ENCODE measurements at places on chromosomes 11 and 22.
A peak's percentile ranks its signal among the peaks of the same experiment; 100 is the strongest.

GRCh38 chr11:84648471-84648870, 978.7 kb downstream of the DLG2 start:
- DNase-seq = no peak

DNA sequence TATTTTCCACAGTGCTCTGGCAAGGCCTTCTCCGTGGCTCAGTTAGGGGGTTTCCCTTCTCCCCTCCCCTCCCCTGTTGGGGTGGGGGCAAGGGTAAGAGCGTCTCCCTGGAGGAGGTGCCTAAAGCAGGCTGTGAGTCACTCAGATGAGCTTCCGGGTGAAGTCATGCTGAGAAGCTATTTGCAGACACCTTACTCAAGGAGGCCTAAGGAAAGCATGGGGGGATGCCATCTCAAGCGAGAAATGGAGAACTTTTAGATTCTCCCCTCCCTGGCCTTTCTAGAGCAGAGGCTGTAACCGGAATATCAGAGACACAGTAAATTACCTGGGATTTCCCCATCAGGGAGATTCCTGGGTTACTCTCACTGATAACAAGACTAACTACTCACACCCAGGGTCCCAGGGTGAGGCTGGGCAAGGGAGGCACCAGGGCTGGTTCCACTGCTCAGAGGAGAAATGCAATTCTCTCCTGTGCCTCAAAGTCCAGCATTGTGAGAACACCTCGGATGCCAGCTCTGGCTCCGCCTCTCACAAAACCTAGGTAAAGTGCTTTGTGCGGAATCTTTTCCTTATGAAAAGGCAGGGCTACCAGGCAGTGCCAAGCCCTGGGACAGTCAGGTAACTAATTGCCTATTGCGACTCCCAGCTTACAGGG, 123.6 kb downstream of the ABTB2 start:
- DNase-seq = peak; percentile 59

DNA sequence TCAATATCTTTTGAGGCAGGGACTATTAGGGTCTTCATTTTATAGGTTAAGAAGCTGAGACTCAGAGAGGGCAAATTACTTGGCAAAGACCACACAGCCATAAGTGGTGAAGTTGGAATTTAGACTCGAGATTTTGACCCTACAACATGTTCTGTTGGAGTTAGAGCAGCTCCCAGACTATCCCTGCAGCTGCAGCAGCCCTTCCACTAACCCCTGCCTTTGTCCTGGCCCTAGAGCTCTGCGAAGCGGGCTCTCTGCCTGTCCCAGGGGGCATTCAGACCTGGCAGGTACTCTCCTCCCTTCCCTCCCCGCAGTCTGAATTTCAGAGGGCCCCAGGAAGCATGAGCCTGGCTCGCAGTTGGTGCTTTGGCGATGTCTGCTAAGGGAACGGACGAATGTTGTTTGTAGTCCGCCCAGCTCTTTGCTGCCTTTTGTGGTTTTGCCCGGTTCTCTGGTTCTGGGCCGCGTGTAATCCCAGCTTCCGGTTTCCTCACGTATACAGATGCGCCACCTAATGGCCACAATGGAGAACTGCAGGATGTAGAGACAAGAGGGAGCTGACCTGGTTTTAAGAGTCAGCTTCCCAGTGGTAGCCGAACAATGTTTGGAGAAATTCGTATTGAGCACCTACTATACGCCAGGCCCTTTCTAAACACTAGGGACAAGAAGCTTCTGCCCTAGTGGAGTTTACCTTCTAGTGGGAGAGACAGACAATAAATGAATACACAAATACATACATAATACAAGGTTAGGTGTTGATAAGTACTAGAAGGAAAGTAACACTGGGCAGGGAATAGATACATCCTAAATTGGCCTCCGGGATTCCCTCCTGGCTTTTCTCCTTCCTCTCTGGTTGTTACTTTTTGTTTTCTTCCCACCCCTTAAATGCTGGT, 125.2 kb downstream of the ST3GAL4 start:
- peak; percentile 89 for DNase-seq

DNA sequence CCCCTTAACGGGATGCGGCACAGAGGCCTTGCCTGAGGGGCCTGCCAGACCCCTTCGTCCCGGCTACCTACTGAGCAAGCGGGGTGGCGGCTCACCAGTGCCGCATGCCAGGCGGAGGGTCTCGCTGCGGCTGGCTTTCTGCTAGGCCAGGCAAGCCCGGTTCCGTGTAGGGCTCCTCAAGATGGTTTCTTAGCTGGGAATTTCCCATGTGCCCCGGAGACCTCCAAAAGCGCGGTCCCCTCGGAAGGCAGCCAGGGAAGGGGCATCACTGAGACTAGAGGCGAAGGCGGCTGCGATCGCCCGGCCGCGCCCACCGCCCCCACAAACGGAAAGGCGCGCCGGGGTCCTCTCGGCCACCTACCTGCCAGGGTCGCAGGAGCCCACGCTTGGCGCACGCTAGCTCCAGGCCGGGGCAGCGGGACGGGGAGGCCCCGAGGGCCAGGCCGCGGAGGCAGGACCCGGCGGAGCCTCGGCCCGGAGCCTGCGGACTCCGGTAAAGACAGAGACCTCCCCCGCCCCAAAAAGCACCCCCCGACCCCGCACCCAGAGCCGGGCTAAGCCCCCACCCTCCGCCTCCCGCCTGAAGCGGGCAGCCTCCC, 23.8 kb downstream of the MICAL3 start:
- no peak for DNase-seq

DNA sequence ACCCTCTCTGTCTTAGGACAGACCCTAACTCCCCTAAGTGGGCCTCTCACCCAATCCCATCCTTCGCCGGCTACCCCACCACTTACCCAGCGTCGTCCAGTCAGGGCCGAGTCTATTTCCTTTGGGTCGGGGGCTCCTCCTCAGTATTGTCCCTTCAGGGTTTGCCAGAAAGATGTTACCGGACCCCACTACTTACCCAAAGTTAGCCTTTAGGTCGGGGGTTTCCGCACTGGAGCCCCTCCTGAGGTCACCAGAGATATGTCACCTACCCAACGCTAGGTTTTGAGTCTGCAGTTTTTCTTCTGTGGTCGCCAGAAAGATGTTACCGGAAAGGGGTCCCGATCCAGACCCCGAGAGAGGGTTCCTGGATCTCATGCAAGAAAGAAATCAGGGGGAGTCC, 17.9 kb upstream of the B4GALNT4 start:
- no peak for DNase-seq

GRCh38 chr11:11965192-11965591, 43.2 kb downstream of the DKK3 start:
- no peak for DNase-seq

GRCh38 chr11:9755561-9756185, 91.8 kb downstream of the SWAP70 start:
- no peak for DNase-seq

DNA sequence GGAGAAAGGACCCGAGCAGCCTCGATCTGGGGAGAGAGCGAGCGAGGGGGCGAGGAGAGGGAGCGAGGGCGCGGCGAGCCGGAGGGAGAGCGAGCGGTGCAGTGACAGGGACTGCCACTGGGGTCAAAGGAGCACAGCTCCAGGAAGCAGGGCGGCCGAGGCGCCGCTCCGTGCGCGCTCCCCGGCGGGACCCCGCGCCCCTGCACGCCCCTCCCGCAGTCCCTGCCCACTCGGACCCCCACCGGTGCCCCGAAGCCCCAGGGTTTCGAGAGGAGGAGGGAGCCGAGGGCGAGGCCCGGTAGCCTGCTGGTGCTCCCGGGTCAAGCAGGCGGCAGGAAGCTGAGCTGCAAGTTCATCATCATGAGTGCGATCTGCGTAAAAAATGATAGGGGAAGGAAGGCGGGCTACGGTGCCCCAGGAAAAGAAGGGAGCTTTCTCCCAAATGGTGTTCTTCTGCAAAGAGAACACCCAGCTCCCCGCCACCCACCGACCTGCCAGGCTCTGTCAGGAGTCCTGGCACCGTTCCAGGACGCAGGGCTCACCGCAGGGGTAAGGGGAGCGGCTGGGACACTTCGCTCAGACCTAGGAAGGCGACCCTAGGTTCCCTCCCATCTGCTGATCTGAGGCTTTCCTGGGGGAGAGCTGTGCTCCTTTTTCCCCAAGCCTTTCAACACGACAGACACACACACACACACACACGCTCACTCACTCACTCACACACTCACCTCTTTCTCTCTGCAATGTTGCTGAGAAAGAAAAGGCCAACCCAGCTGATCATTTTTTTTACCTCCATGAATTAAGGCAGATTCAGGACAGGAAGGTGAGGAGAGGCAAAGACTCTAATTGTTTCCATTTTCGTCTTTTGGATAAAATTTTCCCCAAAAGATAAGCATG, at the start of gene MPPED2:
MPPED2 (minus strand) TSS at position 103 of the 894 bp plus-strand sequence. CDS start 5,980 bp downstream, outside the sequence.
- DNase-seq = peak; percentile 13

GRCh38 chr22:26194313-26194712, 25.1 kb downstream of the SEZ6L start:
- DNase-seq = no peak

DNA sequence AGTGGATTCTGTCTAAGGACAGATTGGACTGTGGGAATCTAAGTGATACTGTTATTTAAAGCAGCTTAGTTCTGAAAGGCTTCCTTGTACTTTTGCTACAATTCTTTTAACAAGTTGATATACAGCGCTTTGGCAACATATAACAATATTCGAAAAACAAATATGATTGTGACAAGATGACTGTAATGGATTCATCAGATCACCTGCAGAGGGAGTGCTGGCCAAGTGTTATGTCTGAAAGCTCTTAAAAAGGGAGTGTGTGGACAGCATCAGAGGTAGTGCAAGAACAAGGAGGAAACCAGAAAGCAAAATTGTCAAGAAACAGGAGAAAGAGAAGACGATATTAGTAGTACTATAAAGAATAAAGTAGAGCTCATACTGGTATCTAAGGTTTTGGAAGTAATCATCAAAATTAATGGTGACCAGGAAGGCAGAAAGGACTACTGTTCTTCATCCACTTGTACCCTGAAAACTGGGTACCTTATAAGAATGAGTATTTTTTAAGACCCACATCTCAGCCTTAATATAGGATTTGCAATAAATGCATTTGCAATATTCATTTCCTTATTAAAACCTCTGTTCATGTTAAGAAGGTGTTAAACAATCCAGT, 1112.0 kb upstream of the CCDC90B start:
- DNase-seq = peak; percentile 4

DNA sequence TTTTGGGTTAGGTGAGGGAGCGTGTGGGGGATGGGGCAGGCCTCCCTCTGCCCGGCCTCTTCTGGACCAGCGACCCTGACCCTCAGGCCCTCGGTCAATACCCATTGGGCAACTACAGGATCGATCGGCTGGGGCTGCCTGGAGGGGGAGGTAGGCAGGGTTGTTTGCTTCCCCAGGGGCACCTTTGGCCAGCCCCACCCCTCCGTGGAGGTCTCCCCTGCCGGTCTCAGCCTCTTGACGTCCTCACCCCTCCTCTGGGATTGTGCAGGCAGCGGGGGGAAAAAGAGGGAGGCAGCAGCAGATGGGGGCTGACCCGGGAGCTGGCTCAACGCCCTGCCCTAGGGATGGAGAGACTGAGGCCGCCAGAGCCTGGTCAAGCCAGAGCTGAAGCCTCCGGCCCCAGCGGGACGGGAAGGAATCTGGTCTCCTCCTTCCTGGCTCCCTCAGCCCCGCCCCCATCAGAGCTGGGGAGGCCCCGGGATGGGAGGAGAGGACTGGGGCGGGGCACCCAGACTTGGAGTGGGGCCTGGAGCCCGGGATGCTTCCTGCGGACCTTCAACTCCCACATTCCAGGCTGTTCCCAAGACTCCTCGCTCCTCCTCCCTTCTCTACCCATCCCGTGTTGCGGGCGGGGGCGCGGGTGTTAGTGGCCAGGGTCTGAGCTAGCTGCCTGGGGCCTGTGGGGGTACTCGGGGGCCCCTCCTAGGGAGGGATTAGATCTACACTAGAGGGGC, 14.4 kb upstream of the CDC42EP1 start:
- DNase-seq = peak; percentile 91

DNA sequence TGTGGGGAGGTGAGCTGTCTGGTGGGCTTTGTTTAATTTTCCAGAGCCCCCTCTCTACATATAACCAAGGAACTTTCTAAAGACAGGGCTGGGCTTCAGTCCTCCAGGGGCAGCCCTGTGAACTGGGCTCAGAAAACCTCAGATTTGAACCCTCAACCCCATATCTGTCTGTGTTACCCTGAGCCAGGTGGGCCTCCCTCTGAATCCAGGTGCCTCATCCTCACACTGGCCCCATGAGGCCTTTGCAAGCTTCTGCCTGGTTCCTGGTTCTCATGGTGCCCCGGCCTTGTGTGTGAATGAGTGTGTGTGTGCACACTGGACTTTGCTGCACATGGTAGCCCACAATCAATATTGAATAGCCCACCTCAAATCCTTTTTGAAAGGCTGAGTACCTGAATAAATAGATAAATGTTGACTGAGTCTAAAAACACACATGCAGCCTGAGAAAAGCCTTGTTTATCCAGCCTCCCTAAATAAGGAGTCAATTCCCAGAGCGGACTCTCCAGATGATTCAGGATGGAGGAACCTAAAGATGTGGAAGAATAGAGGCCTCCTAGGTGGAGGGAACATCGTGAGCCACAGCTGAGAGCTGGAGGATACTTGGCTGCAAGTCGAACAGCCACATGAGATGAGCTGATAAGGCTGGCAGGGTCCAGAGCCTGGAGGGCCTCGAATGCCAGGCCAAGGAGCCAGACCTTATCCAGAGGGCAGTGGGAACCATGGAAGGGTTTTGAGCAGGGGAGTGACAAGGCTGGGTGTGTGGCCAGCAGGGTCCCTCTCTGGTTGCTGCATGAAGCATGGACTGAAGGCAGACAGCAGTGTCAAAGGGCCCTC, 28.1 kb upstream of the P2RY2 start:
- DNase-seq = no peak

- peak; percentile 8 for DNase-seq
Observed at GRCh38 chr11:93225662-93226061, 27.9 kb upstream of the SLC36A4 start.

GRCh38 chr11:29217901-29218300, 798.9 kb downstream of the KCNA4 start:
- DNase-seq = no peak

DNA sequence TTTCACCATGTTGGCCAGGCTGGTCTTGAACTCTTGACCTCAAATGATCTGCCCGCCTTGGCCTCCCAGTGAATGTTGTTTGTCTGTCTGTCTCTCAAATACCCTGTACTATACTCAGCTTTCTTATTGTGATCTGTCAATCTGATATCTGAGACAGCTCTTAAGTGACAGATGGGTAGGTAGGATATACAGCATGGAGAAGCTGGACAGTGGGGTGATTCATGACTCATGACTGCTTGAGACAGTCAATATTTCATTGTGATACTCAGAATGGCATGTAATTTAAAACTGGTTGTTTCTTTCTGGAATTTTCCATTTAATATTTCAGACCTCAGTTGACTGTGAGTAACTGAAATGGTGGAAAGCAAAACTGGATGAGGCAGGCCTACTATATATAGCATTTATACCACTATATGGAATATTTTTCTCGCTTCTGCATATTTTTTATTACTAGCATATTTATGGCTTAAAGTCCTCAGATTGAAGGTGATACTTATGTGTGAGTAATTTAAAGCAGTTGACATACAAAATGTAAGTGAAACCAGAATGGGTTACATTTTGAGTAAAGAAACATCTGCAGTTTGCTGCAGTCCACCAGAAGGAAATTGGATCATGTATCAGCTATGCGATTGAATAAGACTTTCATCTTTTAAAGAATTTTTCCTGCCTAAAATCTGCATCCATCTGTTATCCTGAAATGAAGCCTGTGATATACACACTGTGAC, 22.3 kb downstream of the ARHGAP42 start:
- no peak for DNase-seq

All from RWPE1 (cell line).